ENCODE measurements at places on chromosomes 5 and 9.
A peak's percentile ranks its signal among the peaks of the same experiment; 100 is the strongest.

- DNase-seq = no peak
Observed at GRCh38 chr5:79898611-79899010, 92.5 kb downstream of the MTX3 start.

DNA sequence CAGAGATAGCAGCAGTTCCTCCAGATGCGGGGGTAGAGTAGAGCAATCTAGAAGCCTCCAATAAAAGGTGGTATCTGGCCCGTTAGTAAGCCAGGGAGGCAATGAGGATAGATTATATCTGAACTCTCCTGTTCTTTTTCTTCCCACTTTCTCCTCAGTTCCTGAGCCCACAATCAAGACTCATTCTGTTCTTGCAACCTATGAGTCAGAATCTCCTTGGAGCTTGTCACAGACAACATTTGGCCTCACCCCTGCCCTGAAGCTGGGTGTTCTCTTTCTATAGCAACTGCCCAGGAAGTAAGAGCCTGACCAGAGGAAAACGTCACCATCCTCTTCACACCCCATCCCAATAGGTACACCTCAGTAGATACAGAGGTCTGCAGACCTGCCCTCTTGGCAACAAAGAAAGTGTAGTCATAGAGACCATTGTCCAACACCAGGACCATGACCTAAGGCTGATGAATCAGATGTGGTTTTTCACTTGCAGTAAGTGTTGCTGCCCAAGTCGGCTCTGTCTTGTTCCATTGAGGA, 76.3 kb upstream of the PCA3 start:
- DNase-seq = peak; percentile 55

- no peak for DNase-seq
Observed at GRCh38 chr5:17190799-17191391, 26.5 kb upstream of the BASP1 start.

DNA sequence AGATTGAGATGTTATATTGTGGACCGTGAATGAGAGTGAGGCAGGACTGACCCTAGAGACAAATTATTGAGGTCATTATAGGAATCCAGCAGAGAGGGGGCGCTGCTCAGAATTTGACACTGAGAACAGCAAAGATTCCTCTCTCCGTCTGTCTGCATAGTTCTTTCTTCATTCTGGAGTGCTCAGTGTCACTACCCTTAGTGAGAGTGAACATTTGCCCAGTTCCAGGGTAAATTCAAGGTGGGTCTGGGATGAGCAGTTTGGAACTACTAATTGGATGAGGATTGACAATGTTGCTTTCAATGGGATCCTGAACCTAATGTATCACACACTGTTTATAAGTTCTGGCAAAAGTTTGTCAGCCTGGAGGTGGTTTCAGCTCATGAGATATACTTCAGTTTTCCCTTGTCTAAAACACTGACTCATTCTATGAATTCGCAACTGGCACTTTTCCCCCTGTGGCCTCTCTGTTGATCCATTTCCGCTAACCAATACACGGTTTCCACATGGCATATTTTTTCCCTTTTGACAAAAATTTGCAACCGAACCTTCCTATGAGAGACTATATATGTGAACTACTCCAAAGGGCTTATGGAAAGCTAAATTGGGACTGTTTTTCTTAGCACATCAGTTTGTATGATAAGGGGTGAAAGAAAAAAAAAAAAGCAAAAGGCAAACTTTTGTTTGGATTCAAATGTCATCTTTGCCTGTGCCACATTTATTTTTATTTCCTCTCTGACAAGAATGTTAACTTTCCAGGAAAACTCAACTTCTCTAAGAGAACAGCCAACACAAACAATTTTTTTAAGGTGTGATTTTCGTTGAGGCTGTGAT, 1240.7 kb upstream of the WWC1 start:
- DNase-seq = peak; percentile 64

DNA sequence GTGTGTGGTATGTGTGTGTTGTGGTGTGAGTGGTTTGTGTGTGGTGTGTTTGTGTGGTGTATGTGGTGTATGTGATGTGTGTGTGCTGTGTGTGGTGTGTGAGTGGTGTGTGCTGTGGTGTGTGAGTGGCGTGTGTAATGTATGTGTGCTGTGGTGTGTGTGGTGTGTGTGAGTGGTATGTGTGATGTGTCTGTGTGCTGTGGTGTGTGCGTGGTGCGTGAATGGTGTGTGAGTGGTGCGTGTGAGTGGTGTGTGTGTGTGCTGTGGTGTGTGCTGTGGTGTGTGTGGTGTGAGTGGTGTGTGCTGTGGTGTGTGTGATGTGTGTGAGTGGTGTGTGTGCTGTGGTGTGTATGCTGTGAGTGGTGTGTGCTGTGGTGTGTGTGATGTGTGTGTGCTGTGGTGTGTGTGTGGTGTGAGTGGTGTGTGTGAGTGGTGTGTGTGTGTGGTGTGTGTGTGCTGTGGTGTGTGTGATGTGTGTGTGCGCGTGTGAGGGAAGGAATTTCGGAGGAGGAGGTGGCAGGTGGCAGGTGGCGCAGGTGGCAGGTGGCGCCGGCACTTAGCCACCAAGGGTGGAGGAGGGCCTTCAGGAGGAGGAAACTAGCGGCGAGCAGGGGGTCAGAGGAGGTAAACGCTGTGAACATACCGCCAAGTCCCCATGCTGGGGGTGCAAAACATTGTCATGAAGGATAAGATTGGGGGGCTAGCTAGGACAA, 191.8 kb downstream of the MELK start:
- no peak for DNase-seq

- no peak for DNase-seq
Observed at GRCh38 chr5:6096101-6096500, 282.2 kb downstream of the MED10 start.

GRCh38 chr9:33159777-33160127, 7.4 kb downstream of the B4GALT1 start:
- DNase-seq = peak; percentile 69

GRCh38 chr5:32458880-32459495, 14.4 kb upstream of the ZFR start:
- no peak for DNase-seq

DNA sequence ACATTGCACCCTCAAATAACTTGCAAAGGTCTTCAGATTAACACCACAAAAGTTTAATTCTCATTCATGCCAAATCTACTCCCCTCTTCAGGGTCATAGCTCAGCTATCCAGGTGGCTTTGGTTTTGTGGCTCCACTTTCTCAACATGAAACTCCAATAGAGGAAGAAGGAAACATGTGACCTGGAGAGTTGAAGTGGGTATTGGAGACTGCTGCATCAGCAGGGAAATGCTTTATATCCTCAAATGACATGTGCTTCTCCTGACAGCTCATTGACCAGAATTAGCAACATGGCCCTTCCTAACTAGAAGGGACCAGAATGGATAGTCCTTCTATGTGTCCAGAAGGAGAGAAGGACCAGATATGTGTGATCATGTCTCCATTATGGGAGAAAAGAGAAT, 73.6 kb downstream of the TLR4 start:
- DNase-seq = no peak

GRCh38 chr9:126974594-126974993, 60.0 kb downstream of the RALGPS1 start:
- DNase-seq = no peak

GRCh38 chr5:151096001-151096373, 15.2 kb upstream of the TNIP1 start:
- no peak for DNase-seq

DNA sequence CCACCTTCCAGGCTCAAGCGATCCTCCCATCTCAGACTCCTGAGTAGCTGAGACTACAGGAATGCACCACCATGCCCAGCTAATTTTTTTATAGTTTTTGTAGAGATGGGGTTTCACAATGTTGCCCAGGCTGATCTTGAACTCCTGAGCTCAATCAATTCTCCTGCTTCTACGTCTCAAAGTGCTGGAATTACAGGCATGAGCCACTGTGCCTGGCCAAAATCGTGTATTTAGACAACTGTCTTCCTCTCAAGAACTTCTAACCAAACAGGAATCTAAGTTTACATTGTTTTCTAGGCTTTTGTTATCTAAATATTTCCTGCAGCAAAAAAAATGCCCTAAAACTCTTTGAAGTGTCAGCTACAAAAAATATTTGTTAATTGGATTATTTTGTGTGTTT, 78.8 kb downstream of the NLN start:
- DNase-seq = no peak

- DNase-seq = no peak
Observed at GRCh38 chr5:104370523-104370922, 807.9 kb upstream of the NUDT12 start.

DNA sequence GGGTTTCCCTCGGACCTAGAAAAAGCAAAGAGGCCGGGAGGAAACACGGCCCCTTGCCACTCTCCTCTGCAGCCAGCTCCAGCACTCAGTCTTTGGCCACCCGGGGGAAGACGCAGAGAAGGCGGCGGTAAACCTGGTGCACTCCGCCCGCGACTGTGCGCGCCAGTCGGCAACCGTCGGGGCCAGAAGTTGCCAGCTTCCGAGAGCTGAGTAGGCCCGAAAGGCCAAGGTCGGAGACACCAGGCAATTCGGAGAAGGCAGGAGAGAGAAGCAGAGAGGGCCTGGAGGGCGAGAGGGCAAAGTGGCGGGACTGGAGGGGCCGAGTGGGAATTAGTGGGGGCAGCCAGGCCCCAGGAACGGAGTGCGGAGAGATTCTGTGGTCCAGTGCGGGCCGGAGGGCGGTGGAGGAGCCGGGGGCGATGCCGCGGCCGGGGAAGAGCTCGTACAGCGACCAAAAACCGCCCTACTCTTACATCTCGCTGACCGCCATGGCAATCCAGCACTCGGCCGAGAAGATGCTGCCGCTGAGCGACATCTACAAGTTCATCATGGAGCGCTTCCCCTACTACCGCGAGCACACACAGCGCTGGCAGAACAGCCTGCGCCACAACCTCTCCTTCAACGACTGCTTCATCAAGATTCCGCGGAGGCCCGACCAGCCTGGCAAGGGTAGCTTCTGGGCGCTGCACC, at the start of gene FOXB2:
TSS of gene FOXB2 (plus strand) at position 420 of the 690 bp plus-strand sequence. CDS start at position 420, 0 bp downstream.
- no peak for DNase-seq

GRCh38 chr9:130187523-130187846, 15.3 kb downstream of the NCS1 start:
- no peak for DNase-seq

GRCh38 chr5:37492778-37493555, 113.8 kb downstream of the WDR70 start:
- no peak for DNase-seq

DNA sequence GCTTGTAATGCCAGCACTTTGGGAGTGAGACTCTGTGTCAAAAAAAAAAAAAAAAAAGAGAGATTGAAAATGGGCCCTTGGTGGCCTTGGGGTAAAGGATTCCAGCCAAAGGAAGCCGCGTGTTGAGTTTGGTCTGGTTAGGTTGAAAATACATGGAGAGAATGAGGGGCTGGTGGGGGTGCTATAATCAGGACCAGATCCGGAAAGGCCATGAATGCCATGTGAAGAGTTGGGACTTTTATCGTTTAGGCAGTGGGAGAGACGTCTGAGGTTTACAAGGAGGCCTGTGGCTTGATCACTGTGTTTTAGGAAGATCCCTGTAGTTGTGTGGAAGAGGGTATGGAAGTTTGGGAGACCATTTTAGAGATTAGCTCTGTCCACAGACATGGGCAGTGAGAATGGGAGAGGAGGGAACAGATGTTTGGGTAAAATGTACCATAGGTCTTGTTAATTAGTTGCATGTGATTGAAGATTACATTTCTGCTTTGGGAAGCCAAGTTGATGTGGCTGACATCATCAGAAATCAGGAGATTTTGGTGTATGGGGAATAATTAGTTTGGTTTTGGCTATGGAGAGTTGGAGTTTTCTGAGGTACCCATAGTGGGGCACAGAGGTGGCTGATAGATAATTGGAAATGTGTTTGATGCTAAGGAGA, 3.5 kb downstream of the MSANTD3 start:
- DNase-seq = no peak

- no peak for DNase-seq
Observed at GRCh38 chr9:128285033-128285784, 9.1 kb downstream of the SWI5 start.

DNA sequence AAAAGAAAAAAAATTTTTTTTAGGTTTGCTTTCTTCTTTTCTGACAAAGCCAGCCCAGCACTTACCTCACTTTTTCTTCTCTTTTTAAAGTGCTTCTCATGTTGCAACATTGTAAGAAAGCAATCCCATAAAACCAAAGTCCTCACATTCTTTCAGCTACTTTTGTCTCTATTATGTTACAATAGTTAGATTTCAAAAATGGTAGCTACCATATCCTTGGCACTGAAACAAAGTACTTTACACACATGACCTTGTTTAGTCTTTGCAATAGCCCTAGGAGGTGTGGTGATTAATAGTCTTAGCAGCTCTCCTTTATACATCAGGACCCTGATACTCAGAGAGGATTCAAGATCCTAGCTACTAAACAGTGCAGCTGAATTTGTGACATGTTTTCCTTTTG, 23.5 kb upstream of the CARTPT start:
- DNase-seq = no peak

- no peak for DNase-seq
Observed at GRCh38 chr5:132264546-132265335, 7.2 kb downstream of the PDLIM4 start.

GRCh38 chr5:65366655-65367054, 115.1 kb downstream of the ADAMTS6 start:
- DNase-seq = no peak

DNA sequence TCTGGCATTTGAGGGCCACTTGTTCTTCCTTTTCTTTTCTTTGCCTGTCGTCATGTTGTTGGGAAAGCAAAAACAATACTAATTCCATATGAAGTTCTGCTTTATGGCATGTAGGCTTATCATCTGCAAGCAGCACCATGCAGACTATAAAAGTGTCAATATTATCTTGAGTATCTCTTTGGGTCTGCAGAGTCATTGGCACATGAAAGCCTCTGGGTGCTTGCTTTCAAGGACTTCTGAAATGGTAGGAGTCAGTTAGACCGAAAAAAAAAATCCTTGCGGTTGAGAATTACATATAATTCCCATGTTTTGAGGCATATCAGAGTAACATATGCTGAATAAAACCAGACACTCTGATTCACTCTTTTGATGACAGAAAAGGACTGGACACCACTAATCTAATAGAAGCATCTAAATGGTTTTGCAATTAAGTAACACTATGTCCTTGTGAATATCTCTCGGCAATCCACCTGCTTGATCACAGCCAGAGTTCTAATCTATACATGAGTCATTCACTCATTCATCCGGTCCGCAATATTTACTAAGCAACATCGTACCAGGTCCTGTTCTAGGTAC, 44.4 kb downstream of the GNAQ start:
- no peak for DNase-seq

DNA sequence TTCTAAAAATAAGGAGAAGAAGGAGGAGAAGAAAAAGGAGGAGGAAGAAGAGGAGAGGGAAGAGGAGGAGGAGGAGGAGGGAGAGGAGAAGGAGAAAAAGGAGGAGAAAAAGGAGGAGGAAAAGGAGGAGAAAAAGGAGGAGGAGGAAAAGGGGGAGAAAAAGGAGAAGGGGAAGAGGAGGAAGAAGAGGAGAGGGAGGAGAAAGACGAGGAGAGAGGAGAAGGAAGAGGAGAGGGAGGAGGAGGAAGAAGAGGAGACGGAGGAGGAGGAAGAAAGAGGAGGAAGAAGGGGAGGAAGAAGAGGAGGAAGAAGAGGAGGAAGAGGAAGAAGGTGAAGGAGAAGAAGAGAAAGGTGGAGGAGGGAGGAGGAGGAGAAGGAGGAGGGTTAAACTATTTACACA, 210.2 kb upstream of the TRPM3 start:
- DNase-seq = no peak

DNA sequence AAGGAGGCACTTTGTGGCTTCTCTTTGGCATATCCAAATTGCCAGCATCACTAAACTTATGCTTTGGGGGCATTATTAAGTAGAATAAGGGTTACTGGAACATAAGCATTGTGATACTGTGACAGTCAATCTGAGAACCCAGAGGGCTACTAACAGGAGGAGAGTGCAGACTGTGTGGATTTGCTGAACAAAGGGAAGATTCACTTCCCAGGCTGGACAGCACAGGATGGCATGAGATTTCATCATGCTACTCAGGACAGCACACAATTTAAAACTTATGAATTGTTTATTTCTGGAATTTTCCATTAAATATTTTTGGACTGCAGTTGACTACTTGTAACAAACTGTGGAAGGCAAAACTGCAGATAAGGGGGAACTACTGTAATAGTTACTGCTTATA, 212.5 kb downstream of the TMC1 start:
- DNase-seq = no peak
